ENCODE measurements at places on chromosomes 7 and 10.

DNA sequence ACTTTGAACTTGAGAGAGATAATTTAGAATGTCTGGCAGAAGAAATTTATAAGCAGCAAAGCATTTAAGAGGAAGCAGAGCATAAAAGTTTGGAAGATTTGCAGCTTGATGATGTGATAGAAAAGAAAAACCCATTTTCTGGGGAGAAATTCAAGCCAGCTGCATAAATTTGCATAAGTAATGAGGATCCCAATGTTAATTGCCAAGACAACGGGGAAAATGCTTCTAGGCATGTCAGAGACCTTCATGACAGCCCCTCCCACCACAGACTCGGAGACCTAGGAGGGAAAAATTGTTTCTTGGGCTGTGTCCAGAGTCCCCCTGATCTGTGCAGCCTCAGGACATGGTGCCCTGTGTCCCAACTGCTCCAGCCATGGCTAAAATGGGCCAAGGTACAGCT, 263.6 kb upstream of the POT1 start:
- DNase-seq: no peak

- DNase-seq: no peak
Measured at GRCh38 chr10:33913194-33913593, 578.7 kb upstream of the NRP1 start.

- no peak for DNase-seq
Measured at GRCh38 chr10:37754538-37755323, 102.7 kb downstream of the ZNF248 start.

GRCh38 chr7:157797361-157797760, 460.6 kb downstream of the DNAJB6 start:
- DNase-seq: no peak

Measured in stimulated activated CD4-positive, alpha-beta T cell treated with anti-CD3 and anti-CD28 coated beads, Interleukin-2, amount 100 ng/mL, for 4 hours (primary cell).